Left renal pelvis (tissue), 4 donors: ENCODE measurements at places on chromosomes 2 and 18.
A peak's percentile ranks its signal among the peaks of the same experiment; 100 is the strongest.

GRCh38 chr2:217186152-217186551, 326.3 kb upstream of the TNP1 start:
- DNase-seq = no peak

DNA sequence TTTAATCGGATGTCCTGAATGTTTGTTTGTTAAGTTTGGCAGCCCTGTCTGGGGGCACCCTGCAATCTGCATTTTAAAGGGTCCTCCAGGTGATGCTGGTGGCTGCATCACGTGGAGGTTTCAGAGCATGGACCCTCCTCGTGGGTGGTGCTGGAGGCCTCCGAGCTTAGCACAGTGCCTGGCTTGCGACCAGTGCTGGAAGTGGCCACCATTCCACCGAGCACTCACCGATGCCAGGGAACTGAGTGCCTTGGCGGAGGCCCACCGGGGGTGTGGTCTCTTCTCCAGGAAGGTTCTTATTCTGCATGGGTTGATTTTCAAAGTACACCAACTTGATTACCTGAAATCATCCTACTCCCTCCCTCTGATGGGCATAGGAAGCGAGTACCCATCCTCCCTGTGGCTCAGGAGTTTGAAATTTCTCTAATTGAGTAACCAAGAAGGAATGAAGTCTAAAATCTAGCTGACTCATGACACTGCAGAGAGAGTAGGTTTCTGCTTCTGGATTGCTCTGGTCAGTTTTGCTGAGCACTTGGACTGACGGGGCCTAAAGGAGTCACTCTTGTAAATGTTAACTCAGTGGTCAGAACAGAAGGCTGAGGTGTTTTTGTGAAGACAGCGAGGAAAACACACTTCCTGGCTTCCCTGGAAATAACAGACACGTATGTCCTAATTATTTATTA, 58.1 kb upstream of the SLC66A3 start:
- no peak for DNase-seq

DNA sequence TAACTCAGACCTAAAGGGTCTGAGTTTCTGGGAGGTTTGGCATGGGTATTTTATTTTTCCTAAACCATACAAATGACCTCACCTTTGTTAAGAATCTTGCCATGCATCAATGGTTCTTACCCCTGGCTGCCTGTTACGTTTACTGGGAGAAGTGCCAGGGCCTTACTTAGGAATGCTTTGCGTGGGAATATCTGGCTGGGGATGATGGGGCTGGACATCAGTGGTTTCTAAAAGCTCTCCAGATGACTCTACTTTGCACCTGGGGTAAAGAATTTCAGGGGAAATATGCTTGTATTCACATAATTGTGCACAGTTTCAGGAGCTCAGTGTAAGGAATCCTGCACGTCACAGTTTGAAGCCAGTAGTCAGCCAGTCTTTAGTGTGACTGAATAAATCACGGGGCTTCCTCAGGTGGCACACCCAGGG, 18.2 kb upstream of the DAW1 start:
- DNase-seq = no peak

- DNase-seq = no peak
These were observed 246.8 kb upstream of the TNP1 start for GRCh38 chr2:217106650-217107014.

GRCh38 chr2:59896499-59897245, 656.8 kb downstream of the BCL11A start:
- DNase-seq = no peak

- DNase-seq = no peak
These were observed 64.4 kb downstream of the TSN start for GRCh38 chr2:121819846-121820245.

DNA sequence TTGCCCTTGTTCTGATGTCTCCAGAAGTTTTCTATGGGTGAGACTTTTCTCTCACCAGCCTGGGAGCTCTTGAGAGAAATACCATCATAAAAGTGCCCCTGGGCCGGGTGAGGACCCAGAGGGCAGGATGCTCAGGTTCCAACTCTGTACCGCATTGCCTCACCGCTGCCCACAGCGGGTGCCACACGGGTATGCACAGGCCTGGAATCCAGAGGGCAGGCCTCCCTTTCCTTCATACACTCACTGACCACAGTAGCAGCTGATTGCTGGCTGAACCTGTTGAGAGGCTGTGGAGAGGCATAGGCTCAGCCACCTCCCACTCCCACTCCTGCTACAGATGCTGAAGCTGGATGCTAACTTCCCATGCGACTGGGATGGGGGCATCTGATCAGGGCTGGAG, 293.8 kb downstream of the CYP26B1 start:
- no peak for DNase-seq

DNA sequence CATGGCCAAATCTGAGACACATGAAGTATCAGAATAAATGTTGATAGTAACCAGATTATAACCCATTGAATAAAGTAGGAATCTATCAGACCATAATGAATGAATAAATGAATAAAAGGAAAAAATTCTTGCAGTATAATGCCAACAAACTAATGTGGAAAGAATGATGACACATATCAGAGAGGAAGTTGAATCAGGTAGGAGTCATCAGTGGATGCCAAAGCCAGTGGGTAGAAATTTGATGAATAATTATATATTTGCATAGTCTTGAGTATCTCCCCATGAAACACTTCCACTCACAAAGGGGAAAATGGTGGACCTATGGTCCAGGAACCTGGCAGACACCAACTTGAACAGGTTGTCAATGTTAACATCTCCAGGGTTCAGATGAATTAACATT, 68.6 kb downstream of the GALNT3 start:
- no peak for DNase-seq

DNA sequence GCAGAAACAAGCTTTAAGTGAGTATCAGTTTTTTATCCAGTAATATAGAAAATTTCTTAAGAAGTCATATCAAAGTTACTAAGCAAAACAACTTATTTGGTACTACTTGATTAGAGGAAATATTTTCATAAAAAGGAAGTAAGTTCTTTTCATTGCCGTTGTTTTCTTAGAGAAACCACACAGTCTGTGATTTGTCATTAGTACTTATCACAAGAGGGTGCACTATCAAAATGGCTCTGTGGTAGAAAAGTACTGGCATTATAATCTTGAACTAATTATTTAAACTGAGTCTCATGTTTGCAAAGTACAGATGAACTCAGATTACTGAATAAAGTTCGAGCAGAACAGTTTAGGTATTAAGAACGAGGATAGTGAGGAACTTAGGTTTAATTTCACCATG, 93.4 kb downstream of the IKZF2 start:
- DNase-seq = no peak

- DNase-seq = no peak
These were observed 229.5 kb downstream of the ATAD2B start for GRCh38 chr2:23697256-23698075.

DNA sequence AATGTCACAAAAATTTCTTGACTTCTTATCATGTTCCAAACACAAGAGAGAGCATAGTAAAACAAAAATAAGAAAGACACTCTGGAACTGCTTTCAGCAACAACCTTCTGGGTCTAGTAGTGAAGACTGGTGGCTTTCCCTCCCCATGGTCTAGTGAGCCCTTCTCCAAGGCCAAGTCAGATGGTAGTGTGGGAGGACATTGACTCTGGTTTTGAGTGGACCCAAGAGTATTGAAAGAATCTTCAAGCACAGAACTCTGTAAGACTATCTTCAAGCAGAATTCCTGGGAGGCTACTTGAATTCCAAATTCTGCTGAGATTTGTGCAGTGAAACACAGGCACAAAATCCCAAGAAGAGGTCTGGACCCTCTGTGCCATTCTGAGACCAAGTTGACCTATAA, 21.1 kb downstream of the ANTXR1 start:
- no peak for DNase-seq

- no peak for DNase-seq
These were observed 39.1 kb upstream of the GALNT3 start for GRCh38 chr2:165833156-165833555.

- DNase-seq = no peak
These were observed 50.4 kb downstream of the ZC3H8 start for GRCh38 chr2:112204411-112204810.

DNA sequence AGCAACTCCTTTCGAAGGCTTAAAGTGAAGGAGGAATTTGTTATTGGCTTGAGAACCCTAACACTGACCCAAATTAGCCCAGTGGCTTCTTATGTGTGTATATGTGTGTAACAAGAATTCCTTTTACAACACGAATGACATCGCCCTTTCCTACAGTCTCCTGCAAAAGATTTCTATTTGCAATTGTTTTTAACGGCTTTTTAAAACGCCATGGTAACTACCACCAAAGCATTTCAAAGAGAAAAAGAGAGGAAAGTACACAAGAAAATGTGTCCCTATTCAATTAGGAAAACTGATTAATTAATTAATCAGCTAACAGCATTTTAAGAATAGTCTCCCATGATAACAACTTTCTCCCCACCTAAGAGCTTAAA, 58.1 kb downstream of the PAX3 start:
- no peak for DNase-seq

DNA sequence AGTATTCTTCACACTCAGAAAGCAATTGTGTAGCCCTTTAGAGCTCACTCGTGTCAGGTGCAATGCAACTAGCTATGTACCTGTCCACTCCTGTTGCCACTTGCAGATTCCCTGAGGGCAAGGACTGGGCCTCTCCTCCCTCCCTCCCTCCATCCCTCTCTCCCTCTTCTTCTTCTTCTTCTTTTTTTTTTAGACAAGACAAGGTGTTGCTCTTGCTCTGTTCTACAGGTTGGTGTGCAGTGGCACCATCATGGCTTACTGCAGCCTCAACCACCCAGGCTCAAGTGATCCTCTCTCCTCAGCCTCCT, 119.7 kb downstream of the ACKR3 start:
- no peak for DNase-seq

GRCh38 chr2:86073225-86073624, 32.5 kb downstream of the POLR1A start:
- DNase-seq = no peak

GRCh38 chr2:241999184-241999583, 129.7 kb downstream of the RTP5 start:
- no peak for DNase-seq

GRCh38 chr18:43271593-43272432, 5.5 kb downstream of the SYT4 start:
- DNase-seq = peak; percentile 8

DNA sequence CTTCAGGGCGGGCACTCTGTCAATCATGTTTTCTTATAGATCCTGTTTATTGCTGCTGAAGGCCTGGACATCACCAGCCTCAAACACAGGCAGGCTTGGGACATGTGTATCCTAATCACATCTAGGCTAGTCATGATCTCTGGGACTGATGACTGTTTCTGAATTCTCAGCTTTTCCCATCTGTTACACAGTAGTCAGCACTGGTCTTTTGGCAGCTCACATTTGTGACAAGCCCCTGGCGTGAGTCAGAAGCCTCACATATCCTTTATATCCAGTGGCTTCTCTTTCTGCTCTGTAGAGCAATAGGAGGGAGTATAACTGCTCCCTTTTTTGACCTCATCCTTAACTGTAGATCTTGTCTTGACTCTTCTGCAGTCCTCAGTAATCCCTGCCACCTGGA, 4.5 kb downstream of the SEMA4F start:
- DNase-seq = no peak

DNA sequence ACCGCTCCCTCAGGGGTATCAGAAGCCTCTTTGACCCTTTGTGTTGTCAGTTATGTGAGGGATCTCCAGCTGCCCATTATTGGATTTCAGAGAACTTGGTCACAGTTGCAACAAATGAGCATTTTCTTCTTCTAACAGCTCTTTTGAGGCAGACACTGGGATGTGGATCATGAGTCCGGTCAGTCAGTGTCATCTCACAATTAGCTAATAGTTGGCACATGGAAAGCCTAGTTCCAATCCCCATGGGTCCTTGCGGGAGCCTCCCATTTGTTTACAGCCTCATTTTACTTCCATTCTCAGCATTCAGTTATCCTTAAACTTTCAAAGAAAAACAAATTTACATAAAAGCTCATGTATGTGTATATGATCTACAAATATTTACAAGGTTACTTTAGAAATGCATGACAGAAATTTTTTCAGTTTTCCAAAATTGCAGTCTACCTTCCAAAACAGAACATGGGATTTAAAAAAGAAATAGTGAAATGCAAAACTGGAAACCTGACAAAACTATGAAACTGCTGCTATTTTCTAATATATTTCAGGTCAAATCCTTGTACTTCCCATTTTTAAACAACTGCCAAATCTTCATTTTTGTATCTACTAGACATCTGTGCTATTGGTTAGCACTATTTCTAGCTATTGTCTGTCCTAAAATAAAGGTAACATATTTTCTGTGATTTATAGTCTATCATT, 547.1 kb upstream of the ZEB2 start:
- no peak for DNase-seq

DNA sequence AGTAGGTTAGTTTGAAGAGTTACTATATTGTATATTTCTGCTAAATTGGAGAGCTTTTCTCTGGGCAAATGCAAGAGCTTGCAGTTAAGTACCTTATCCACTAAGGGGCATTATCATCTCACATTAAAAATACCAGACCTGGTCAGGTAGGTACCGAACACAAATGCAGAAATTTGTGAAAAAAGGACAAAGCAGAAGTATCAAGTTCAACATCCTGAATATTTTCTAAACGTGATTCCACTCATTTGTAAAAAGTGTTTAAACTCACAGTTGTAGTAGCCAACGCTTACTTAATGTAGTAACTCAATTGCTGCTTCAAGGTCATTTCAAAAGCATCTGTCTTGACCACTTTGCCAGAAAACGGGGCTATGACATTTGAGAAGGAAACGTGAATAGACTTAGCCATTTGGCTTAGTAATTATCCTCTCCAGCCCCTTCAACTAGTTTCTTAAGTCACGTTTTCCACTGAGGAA, 52.1 kb downstream of the CYRIA start:
- DNase-seq = no peak

DNA sequence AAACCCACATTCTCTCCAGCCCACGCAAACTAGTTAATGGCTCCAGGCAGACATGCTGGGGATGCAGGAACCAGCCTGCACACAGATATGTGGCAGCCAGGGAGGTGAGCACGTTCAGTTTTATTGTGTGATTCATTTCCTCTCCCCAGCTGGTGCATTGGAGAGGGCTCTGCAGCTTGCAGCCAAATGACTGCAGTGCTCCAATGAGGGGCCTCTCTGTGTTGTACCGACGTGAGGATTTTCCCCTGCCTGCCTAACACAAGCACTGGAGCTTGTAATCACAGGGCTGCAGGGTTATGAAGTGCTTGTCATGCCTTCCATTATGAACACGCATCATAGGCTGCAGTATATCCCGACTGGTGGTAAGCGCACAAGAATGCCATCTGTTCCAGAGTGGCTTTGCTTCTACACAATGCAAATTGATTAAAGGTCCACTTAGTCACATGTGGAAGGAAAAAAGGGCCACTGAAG, 92.3 kb upstream of the THUMPD2 start:
- DNase-seq = no peak
